ENCODE measurements at places on chromosomes 1 and 21.
A peak's percentile ranks its signal among the peaks of the same experiment; 100 is the strongest.

- no peak for DNase-seq
These were observed 156.5 kb downstream of the SLC45A1 start for GRCh38 chr1:8474369-8474768.

GRCh38 chr1:228358039-228358763 is 48.4 kb downstream of the TRIM11 start:
- DNase-seq: no peak

DNA sequence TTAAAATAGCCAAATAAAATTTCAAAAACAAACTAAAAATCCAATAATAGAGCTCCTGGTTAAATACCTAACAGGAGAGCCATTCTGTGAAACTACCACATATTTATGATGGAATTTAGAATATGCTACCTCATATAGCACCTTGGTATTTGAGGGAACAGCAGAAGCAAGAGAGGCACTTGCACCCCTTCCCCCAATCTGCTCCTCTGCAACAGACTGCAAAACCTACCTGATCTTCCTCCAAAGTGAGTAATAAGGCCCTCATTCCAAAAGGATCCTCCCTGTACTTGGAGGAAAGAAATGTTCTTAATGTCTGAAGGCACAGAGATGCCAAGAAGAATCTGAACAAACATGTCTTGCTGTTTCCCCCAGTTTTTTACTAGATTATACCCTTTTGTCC is 28.1 kb upstream of the RNPC3 start:
- DNase-seq: no peak

GRCh38 chr1:160834945-160835565 is 27.6 kb downstream of the CD244 start:
- DNase-seq: no peak

DNA sequence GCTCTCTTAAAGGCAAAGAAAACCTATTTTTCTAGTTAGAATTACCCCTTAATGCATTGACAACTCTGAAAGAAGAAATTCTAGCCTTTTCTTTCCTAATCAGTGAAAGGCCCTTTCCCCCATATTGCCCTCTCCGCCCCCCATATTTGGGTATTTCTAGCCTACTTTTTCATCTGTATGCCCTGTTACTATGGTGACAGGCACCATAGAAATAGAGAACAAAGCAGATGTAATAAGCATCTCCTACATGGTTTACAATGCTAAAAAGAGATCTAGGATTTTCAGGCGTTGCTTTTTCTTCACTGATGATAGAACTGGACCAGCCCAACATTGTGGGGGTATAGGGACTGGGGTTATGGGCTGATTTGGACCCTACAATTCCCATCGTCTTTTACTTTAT is 14.5 kb downstream of the LRRC8B start:
- no peak for DNase-seq

DNA sequence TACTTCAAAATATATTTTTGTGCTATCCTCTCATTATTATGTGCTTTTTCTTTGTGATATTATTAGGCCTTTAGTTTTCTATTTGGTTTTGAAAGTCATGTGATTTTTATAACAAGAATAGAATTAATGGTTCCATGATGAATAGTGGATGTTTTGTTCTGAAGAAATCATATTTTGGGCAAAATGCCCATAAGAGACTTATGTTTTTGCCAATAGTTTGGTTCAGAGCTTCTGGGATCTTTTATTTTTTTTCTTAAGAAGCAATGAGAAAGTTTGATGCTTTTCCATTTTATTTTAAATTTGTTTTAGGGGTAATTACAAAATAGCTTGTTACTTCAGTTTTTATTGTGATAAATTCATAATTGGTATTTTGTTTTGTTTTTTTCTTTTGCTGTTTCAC is 49.8 kb downstream of the LYPLAL1 start:
- DNase-seq: no peak

GRCh38 chr1:155305881-155306391 is 2.7 kb upstream of the FDPS start:
- DNase-seq: no peak

DNA sequence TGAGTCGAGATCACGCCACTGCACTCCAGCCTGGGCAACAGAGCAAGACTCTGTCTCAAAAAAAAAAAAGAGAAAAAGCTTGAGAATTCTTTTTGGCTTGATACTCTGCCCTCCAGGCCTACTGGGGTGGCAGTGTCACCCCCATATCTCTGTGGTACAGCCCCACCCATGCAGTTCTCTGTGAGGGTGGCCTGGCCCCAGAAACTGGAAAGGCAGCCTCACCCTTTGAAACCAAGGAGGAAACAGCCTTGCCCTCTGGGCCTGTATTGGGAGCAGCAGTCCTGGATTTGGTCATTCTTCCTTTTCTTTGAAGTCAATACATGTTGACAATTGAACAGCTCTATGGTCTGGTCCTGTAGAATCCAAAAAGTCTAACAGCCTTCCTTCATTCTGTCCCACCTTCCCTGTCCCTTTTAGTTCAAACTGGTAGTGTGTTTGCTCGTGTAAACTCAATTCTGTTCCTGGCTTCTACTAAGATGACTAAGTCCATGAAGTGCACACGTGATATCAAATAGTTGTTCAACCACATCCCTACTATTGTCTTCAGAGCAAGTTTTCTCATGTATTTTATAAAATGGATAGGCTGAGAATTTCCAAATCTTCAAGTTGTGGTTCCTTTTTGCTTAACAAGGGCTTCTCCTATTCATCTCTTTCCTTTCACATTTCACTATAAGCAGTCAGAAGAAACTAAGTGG is 13.2 kb downstream of the ST7L start:
- no peak for DNase-seq

GRCh38 chr1:91555074-91555730 is 54.6 kb downstream of the CDC7 start:
- DNase-seq: no peak

DNA sequence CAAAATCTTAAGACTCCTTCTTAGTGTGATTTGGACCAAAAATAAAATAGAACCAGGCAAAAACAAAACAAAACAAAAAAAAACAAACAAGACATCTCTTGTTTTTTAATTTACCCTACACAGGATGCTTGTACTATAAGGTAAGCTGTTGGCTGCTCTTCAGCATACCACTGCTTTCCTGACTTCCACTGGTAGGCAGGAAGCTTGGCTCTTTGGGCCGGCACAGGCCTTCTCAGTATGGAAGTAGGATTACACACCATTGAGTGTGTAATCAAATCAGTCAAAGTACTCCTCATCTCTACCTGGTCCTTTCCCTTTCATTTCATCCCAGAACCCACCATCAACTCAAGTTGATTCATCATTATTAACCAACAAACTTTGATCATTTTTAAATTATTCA is 61.9 kb upstream of the RGS1 start:
- DNase-seq: no peak

- DNase-seq: no peak
These were observed 14.6 kb upstream of the TENT5C start for GRCh38 chr1:117591252-117591651.

GRCh38 chr21:33067457-33067856 is 2.5 kb upstream of the OLIG1 start:
- DNase-seq: no peak

DNA sequence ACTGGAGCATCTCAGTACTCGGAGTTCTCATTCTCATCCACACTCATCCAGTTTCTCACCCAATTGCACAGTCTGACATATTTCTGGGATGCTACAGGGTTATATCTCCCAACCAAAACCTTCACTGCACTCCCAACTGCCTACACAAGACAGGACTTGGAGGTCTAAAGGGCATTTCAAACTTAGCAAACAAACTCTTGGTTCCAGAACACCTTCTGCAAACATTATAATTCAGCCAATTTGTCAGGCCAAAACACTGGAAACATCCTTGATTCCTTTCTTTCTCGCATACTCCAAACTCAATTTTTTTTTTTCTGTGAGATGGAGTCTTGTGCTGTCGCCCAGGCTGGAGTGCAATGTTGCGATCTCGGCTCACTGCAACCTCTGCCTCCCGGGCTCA is 7.9 kb downstream of the SLAMF1 start:
- DNase-seq: no peak

DNA sequence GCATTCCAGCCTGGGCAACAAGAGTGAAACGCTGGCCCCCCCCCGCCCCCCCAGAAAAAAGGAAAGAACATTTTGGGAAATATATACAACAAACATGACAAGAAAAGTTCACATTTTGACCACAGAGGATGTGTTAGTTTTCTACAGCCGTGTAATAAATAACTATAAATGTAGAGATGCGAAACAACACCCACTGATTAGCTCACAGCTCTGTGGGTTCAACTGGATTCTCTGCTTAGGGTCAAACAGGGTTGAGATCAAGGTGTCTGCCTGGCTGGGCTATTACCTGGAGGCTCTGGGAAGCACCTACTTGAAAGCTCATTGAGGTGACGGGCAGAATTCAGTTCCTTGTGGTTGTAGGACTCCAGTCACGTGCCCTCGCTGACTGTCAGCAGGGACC is 11.1 kb upstream of the VPS26C start:
- DNase-seq: no peak

- DNase-seq: peak; percentile 67
These were observed 13.0 kb upstream of the KCNC4 start for GRCh38 chr1:110196917-110197765.

DNA sequence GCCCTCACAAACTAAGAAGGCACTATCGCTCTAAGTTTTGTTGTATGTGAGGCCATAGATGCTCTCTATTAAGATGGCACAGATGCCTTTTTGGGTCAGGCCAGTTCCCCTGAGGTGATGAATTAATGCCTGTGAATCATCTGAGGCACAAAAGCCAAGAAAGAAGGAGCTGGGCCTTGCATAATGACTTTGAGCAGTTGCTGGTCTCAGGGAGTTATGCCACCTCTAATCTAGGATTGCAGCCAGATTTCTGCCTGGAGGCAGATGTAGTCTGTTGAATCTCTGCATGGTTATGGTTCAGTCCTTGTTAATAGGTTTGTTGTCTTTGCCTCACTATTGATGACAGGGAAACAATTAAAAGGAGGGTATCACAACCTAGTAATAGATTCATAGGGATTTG is 168.1 kb upstream of the CHRM3 start:
- no peak for DNase-seq

GRCh38 chr1:17892851-17893250 is 137.7 kb downstream of the ACTL8 start:
- no peak for DNase-seq

DNA sequence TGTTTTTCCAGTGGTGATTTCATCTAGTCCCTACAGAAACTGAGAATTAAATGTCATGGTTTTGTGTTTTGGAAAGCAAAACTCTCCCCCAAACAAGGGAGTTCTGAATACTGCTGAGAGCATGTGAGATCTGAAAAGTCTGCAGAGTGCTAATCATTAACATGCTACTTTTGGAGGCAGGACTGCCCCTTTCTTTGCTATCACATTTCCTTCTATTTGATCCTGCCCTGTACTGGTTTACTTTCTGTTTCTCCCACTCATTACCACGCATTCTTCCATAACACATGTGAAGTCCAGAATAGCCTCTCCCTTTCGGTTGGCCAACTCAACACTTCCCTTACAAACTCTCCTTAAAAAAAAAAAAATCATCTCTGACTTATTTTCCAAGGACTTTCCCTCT is 63.6 kb downstream of the GADD45A start:
- no peak for DNase-seq

DNA sequence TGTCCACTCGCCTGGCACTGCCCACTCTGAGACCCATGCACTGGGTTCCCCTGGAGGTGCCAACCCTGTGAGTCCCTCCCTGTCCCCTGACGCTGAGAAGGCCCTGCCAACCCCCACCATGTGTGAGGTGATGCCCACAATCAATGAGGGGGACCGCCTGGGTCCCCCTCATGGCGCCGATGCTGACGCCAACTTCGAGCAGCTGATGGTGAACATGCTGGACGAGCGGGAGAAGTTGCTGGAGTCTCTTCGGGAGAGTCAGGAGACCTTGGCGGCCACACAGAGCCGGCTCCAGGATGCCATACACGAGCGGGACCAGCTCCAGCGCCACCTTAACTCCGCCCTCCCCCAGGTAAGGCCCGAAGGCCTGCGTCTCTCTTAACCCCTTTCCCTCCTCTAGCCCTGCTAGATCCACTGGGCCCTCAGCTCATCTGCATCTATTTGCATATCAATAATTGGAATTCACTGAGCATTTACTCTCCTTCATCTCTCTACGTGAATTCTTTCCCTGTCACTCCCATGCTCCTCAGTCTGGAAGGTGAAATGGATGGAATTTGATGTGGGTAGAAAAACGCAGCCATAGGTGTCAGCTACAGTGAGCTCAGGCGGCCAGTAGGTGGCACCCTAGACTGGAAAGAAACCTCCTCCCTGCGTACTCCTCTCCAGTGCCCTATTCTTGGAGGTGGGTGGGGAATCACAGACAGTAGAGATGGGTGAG is 12.8 kb downstream of the PPFIA4 start:
- peak; percentile 41 for DNase-seq

DNA sequence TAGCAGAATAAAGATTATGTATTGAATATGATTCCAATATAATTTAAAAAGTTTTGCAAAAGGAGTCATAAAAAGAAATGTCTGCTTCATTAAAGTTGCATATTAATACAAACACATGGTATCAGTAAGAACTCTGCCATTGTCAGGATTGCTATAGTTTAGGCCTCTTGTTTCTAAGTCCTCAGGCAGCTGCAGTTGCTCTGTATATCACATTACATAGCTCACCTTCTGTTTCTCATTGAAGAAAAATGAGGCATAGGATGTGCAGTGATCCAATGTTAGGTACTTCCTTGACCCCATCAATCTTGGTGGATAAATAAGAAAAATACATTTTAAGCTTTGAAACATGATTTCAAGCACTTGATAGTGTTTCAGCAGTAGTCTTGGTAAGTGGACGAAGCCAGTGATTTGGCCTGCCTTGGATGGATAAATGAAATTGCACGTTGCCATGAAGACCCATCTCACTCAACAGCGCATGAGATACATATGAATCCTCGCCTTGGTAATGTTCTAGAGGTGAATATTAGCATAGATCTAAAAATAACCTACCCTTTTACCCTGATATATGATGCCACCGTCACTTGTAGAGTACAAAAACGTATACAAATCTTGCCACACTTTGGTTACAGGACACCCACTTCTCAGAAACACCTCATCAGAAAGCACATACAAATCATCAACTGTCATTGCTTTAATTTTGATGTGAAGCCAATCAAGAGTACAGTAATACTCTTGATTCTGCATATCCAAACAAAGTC is 25.3 kb downstream of the ZFYVE9 start:
- DNase-seq: no peak

GRCh38 chr1:179340918-179341317 is 24.9 kb upstream of the AXDND1 start:
- no peak for DNase-seq

GRCh38 chr21:25871566-25871965 is 136.8 kb downstream of the GABPA start:
- DNase-seq: no peak

GRCh38 chr1:63982201-63982600 is 208.4 kb downstream of the ROR1 start:
- no peak for DNase-seq

- DNase-seq: no peak
These were observed 31.1 kb downstream of the LHX8 start for GRCh38 chr1:75165264-75165663.

GRCh38 chr1:185676969-185677368 is 57.2 kb upstream of the HMCN1 start:
- DNase-seq: no peak

DNA sequence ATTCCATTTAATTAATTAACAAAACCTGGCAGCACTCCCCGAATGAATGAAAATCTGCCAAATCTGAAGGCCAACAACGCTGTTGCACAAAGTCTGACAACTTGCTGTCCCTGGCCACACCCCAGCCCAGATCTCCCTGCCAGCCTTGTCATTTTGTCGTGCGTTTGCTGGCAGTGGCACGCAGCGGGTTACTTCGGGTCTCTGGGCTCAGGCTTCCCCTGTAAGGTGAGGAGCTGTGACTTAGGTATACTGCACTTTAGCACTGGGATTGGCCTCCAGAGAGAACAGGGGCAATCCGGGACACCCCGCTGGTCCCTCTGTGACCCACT is 34.3 kb upstream of the SIM2 start:
- DNase-seq: no peak

All from stimulated activated CD4-positive, alpha-beta T cell treated with anti-CD3 and anti-CD28 coated beads, Interleukin-1b, Interleukin-23, amount 100 ng/mL, for 48 hours (primary cell).